LoVo (cell line): ENCODE measurements at places on chromosomes 6 and 20.

GRCh38 chr6:71391126-71391525 is 102.5 kb downstream of the OGFRL1 start:
- DNase-seq: no peak

DNA sequence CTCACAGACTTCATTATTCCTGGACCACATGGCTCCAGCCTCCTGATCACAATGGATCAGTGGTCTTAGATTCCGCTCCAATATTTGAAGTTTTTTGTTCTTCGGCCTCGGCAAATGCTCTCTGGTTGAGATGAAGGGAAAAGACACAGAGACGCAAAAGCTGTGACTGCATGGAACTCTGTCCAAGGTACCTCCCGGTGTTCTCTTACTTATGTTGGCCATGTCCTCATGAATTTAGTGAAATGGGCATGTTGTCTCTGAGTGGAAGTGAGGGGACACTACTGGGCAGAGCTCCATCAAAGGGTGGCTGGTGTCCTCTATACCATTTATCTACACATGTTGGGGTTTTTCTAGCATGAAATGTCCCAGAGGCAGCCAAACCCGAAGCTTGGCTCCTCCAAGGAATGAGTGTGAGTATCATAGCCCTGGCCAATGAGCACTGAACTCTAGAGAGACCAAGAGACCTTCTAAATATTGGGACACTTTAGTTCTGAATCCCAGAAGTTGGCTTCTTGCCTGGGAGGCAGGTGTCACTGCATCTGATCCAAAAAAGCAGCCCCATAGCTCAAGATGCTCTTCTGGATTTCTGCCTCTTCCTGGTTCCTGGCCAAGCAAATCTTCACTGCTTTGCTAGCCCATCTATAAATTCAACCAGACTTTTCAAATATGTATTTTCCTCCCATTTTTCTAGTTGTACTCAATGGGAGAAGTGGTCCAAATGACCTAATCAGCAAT is 34.1 kb downstream of the HLA-G start:
- no peak for DNase-seq

DNA sequence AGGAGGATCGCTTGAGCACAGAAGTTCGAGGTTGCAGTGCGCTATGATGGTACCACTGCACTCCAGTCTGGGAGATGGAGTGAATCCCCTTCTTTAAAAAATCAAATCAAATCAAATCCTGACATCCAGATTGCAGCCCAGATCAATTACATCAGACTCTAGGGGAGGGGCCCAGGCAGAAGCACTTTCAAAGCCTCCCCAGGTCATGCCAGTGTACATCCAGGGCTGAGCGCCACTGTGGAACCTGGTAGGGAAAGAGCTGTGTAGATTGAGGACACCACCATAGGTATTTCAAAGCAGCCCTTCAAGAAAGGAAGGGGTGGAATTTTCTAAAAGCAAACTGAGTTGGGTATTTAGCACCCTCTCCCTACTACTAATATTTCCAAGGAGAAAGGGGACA is 89.5 kb downstream of the PRND start:
- no peak for DNase-seq

GRCh38 chr6:15487262-15487661 is 175.6 kb downstream of the DTNBP1 start:
- no peak for DNase-seq

- DNase-seq: no peak
These were observed 96.0 kb upstream of the PRDM1 start for GRCh38 chr6:105990151-105990550.
